NAMALWA (cell line): ENCODE measurements at places on chromosomes 4 and X.

DNA sequence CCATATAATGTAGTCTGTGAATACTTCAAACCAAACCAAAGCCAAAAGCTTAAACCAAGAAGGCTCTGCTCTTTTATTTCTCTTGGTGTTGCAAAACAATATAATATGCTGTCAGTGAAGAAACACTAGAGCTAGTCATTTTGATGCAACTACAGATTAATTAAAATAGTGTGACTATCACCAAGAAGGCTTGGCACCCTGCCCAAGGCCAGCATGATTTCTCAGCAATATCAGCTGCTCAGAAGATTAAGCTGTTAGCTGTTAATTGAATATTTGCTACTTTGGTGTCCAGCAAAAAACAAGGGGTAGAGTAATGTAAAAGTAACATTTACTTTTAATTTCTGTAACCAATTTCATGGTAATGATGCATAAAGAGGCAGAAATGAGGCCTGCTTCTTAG lies 104.9 kb upstream of the PRPS2 start:
- DNase-seq, result no peak

GRCh38 chrX:142001934-142002333 lies 98.2 kb downstream of the MAGEC1 start:
- no peak for DNase-seq

- DNase-seq, result no peak
These were observed 141.3 kb downstream of the FAT4 start for GRCh38 chr4:125456075-125456474.

- no peak for DNase-seq
These were observed 98.8 kb upstream of the CLNK start for GRCh38 chr4:10783351-10783750.

DNA sequence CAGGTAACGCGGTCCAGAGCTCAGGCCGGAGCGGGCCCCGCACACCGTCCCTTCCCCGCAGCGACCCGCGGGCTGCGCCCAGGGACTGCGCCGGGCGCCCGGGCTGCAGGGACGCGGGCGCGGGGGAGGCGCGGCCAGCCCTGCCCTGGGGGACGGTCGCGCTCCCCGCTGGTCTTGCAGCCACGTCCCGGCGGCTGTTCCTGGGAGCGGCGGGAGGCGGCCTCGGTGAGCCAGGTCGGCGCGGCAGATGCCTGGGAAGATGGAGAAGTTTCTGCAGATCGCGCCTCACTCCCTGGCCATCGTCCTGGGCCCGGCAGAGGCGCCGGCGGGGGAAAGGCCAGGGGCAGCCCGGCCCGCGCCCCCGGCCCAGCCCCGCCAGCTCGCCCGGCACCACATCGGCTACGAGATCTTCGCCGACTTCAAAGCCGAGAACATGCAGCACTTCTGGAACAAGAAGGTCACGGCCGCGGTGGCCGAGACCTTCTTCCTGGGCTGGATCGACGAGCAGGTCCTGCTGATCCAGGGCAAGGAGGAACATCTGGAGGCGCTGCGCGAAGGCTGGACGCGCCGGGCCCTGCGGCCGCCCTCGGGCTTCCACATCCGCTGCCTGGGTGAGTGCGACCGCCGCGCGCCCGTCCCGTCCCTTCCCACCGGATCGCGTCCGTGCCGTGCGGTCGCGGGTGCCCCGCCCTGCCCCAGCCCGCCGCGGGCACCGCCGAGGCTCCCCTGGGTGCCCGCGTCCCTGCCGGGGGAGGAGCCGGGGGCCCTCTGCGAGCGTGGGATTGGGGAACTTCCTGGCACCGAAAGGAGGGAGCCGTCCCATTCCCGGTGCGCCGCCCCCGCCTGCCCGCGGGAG lies 107.4 kb upstream of the STOX2 start:
- DNase-seq, result no peak
